ENCODE measurements at places on chromosomes 16 and 17.
A peak's percentile ranks its signal among the peaks of the same experiment; 100 is the strongest.

DNA sequence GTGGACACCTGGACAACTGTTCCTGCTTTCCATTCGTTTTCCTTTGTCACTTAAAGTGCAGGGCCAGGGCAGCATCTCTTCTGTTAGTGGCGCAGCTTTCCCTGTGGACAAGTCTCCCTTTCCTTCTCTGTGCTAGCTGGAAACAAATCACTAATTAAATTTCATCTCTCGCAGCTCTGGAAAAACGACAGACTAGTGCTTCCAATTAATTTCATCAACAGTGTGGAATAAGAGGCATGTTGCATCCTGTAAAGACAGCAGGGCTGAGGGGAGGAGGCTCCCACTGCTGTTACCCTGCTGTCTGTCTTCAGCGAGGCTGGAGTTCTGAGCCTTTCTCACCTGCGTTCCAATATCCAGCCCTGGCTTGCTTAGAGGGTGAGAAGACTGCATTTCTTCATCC is 352.1 kb upstream of the HSBP1 start:
- DNase-seq: no peak

GRCh38 chr17:57465610-57466009 is 209.3 kb downstream of the MSI2 start:
- DNase-seq: no peak

GRCh38 chr16:693766-694165 is 3.6 kb upstream of the WDR24 start:
- no peak for DNase-seq

GRCh38 chr17:39001703-39002637 is 34.8 kb upstream of the FBXO47 start:
- no peak for DNase-seq

DNA sequence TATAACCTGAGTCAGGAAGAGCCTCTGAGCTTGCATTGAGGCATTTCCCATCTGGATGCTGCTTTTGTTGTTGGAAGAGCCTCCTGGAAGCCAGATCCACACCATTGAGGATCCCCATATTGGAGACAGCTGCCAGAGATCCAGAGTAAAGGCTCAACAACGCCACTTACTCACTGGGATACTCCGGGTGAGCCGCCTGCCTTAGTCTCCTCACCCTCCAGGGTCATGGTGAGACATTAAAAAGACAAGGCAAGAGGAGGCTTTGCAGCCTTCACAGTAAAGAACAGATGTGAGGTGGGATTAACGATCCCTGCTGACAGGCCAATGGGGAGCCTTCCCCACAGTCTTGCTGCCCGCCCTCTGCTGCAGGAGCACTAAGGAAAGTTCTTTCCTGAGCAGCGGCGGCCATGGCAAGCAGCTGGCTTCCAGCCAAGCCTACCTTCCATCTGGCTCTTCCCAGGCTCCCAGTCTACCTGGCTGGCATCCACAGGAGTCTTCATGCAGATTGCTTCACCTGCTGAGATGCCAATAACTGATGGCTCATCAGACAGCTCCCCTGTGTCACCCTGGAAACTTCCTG is 198.5 kb downstream of the CYLD start:
- no peak for DNase-seq

DNA sequence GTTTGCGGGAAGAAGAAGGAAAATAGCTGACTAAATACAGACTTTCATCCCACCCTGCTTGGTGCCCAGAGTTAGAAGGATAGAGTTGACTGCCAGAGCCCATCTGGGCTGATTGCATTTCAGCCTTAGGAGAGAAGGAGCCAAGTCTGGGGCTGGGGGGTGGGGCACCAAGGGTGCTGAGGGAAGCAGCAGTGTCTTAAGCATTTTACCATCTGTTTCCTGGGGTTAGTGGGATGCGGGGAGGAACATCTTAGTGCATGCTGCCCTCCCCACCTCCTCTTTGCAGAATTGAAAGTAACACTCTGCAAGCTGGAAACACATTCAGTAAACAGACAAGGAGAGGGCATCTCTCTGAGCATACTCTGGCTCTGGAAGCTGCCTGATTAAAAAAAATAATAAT is 1.5 kb upstream of the ARL5C start:
- no peak for DNase-seq

- peak; percentile 31 for DNase-seq
Observed at GRCh38 chr17:48541577-48542113, 3.3 kb downstream of the HOXB2 start.

- no peak for DNase-seq
Observed at GRCh38 chr16:70573451-70574121, 50.0 kb downstream of the SF3B3 start.

- DNase-seq: no peak
Observed at GRCh38 chr17:72167593-72167992, 46.8 kb downstream of the SOX9 start.

DNA sequence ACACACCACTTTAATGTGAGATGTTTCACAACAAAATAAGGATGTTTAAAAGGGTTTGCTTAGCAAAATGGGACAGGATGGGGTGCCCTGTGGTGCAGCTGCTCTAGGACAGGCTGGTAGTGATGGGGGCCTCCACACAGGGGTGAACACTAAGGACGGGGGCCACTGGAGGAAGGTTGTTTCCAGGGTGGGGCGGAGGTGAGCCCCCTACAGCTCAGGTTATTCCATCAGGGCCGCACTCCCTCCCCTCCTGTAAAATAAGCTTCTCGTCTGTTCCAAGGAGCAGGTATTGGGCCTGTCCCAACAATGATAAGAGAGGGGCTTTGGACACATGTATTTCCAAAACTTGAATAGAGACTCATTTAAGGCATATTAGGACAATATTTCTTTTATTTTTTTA is 1.9 kb upstream of the HEXD start:
- no peak for DNase-seq

DNA sequence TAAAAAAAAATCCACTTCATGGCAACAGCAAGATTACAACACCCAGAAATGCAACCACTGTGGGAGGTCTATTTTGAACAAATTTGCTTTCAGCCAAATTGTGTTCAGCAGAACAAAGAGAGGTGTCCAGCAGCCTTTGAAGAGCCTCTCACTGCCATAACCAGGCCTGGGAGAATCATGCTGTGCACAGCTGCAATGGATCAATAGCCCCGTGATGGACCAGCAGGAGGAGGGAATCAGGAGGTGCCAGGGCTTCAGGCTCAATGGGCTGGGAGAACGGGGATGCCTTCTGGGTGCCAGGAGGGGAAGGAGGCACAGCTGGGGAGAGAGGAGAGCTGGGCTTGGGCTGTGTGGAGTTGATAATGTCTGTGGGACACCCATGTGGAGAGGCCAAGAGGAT is 366.2 kb upstream of the EEF2KMT start:
- no peak for DNase-seq

DNA sequence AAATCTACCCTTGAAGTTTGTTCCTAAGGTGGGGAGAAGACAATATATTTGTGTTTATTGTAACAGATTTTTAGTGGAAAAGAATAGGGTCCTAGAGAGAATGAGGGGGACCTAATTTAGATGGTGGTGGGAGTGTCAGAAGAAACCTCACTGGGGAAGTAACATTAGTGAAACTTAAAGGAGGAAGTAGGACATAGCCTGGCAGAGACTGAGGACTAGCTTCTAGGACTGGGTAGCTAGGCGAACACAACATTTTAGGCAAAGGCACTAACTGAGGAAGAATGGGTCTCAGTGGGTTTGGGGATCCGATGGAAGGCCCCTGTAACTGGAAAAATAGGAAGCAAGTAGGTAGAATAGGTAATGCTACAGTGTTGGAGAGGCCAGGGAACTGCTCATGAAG is 4.2 kb upstream of the ARL2BP start:
- no peak for DNase-seq

DNA sequence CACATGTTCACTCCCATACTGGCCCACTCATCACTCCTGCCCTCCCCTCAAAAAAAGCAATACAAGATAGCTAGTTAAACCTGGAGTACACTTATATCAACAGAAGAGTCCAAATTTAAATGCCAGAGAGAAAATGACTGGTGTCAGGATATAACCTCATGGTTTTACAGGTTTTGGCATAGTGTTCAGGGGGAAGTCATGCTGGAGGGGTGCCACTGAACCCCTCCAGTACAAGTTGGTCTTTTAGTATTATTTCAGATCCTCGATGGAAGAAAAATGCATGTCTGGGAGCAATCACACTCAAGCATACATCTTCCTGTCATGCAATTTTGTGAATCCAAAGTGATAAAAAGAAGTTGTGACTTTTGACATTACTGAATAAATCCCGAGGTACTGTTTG is 10.5 kb downstream of the NACA2 start:
- no peak for DNase-seq

GRCh38 chr17:48030531-48030930 is 7.1 kb downstream of the COPZ2 start:
- DNase-seq: no peak

GRCh38 chr17:10295728-10296343 is 77.0 kb downstream of the MYH13 start:
- no peak for DNase-seq

GRCh38 chr16:85436207-85436606 is 176.9 kb upstream of the GSE1 start:
- no peak for DNase-seq

DNA sequence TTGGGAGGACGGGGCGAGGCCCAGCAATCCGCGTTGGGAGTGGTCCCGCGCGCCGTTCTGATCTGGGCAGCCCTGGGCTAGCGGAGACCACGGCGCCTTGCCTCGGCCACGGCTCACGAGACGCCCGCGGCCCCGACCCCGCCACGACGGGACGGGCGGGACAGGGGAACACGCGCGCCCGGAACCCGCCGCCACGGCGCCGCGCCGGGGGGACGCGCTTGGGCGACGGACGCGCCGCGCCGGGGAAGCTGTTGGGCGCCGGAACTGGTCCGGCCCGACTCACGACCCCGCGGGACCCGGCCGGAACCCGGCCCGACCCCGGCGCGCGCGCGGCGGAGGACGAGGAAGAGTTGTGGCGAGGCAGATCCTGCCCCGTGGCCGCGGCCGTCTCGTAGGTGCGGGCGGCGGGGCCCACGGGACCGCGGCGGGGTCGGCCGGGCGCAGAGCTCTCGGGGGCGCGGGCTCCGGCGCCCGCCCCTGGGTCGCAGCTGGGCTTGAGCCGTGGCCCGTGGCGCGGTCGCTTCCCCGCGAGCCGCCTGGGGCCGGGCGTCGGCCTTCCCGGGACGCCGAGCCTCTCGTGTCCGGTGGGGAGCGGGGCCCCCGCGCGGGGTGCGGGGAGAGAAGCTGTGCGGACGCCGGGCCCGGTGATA is at the start of gene ACSF3:
TSS of gene ACSF3 (plus strand) at position 251 of the 650 bp plus-strand sequence. CDS start 6,830 bp downstream, outside the sequence.
- DNase-seq: peak; percentile 52

DNA sequence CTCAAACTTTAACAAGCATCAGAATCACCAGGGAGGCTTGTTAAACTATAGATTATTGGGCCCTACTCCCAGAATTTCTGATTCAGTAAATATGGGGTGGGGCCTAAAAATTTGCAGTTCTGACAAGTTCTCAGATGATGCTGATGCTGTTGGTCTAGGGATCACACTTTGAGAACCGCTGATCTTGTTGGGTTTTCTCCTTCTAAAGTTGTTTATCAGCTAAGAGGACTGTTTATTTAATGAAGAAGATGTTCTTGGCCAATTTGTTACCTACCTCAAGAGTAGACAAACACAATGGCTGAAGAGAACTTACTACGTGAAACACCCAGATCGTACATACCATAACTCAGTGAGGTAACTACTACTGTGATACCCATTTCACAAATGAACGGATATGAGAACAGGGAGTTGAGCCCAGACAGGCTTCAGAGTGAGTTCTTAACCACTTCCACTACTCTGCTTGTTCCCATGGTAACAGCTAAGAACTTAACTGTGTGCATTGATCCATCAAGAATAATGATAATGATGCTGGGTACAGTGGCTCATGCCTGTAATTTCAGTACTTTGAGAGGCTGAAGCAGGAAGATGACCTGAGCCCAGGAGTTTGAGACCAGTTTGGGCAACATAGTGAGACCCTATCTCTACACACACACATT is 85.3 kb upstream of the NSRP1 start:
- DNase-seq: no peak

DNA sequence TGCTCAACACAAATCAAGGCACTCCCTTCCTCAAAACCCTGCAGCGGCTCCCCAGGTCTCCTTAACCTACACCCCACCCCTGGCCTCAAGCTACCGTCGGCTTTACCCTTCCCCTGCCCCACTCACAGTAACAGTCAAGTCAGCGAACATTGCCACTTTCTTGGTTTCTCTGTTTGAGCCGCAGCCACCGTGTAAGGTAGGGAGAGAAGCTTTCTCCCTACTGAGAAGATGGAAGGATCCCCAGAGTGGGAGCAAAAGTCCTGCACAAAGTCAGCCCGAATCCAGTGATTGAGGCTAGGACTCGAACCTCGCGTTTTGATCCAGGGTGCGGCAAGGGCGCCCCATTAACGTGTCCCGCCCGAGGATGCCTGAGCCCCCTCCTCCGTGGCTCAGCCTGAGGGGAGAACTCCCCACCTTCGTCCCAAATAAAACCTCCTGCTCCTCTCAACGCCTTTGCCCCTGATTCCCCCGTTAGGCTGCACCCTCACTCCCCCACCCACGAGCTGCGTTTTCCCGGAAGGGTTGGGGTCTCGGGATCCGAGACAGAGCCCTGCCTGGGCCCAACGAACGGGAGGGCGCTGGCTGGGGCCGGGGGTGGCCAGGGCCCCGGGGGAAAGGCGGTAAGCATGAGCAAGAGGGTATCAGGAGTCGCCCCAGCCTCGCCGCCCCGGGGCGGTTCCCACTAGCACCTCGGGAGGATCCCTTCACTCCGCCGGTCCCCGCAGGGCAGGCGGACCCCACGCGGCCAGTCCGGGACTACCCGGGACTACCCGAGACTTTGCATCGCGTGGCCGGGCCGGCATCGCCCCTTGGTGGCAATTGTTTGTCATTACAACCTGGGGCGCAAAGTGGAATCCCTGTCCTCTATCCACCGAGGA is 9.9 kb upstream of the NAGS start:
- peak; percentile 51 for DNase-seq

GRCh38 chr16:52755396-52755795 is 208.5 kb upstream of the TOX3 start:
- DNase-seq: no peak

GRCh38 chr16:74769586-74770190 is 4.9 kb downstream of the FA2H start:
- no peak for DNase-seq

- no peak for DNase-seq
Observed at GRCh38 chr16:47258874-47259461, 115.2 kb upstream of the NETO2 start.

DNA sequence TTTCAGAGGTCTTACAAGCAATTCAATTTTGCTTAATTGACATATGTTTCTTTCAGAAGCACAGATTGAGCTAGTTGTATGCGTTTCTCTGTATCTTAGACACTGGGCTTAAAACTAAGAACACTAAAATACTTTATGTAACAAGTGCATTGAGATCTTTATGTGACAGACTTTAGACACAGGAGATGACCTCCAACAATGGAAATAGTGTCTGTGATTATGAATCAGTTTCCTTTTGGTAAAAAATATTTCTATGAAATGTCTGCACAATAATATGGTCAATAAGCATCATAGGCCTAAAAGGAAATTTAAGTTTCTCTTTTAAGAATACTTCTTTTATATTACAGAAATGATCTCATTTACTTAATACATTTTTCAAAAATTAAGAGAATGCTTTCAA is 153.2 kb downstream of the SKAP1 start:
- no peak for DNase-seq

GRCh38 chr16:68660359-68660795 is 15.3 kb downstream of the CDH3 start:
- no peak for DNase-seq
